ENCODE measurements at places on chromosomes 5 and 9.

DNA sequence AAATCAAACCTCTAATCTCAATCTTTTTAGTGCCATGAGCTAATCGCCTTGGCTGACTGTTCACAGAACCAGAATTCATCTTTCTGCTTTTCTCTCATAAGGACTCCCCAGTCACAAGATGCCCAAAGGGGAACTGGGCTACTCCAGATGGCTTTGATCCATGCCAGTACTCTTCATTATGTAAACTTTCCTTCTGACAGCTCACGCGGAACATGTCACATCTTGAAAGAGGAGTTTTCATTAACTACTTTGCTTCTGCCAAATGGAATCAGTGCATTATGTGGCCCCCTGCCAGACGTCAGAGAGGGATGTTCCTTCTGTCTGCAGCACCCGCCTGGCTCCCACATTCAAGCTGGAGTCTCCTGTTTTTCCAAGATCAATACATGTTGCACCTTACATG lies 142.1 kb upstream of the NMUR2 start:
- no peak for DNase-seq

- DNase-seq = no peak
Measured at GRCh38 chr9:103458826-103459225, 463.7 kb downstream of the CYLC2 start.

DNA sequence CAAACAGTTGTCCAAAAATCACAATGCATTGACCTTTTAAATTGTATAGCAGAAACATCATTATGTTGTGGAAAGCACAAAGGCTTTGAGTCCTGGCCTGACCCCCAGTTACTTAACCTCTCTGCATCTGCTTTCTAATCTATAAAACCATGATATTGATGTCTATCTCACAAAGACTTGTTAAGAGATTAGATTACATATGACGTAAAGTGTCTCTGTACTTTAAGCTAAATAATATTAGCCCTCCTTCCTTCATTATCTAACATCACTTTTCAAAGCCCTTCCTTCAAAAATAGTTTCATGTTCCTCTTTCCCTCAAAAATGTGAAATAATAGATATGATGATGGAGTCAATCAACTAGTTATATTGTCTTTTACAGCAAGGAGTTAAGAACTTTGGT lies 3.4 kb downstream of the ADAMTS6 start:
- no peak for DNase-seq

DNA sequence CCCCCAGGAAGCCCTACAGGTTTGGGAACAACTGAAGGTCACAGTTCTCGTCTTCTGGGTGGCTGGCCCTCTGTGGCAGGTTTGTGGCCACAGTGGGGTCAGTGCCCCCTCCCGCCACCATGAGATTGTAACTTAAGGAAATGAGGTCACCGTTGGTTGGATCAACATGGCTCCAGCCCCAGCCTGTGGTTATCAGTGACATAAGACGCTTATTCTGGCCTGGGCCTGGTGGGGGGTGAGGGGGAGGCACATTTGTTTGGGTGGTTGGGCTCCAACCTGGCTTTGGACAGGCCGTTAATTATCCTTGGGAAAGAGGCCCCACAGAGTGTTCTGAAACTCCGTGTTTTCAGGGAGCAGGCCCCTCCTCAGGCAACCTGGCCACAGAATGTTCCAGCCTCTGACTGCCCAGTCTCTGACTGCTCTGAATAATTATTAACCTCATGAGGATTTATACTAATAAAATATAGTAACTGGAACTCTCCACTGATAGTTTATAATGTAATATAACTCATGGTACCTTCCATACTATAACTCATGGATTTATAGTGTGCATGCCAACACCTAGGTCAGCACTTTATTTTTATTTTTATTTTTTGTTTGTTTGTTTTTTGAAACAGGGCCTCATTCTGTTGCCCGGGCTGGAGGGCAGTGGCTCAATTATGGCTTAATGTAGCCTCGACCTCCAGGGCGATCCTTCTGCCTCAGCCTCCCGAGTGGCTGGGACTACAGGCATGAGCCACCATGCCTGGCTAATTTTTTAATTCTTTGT lies 58.0 kb upstream of the RPL26L1 start:
- no peak for DNase-seq

- DNase-seq = no peak
Measured at GRCh38 chr9:87290241-87291052, 207.2 kb upstream of the DAPK1 start.
